ENCODE measurements at places on chromosomes 1 and 21.

DNA sequence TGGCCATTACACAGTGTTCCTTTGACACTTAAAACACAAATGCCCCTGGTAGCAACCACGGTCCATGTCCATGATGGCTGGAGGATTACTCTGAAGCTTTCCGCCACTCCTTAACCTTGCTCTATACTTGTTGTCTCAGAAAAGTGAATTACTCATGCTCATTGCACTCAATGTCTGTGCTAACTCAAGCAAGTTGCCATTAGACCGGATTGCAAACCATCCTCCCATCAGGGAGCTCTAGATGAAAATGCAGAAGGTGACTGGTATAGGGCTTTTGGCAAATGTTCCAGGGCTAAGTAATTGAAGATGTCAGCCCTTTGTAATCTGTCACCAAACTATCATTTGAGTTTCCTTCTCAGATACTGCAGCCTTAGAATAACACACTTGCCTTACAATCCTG is 1288.3 kb upstream of the B3GALT2 start:
- DNase-seq, result no peak

DNA sequence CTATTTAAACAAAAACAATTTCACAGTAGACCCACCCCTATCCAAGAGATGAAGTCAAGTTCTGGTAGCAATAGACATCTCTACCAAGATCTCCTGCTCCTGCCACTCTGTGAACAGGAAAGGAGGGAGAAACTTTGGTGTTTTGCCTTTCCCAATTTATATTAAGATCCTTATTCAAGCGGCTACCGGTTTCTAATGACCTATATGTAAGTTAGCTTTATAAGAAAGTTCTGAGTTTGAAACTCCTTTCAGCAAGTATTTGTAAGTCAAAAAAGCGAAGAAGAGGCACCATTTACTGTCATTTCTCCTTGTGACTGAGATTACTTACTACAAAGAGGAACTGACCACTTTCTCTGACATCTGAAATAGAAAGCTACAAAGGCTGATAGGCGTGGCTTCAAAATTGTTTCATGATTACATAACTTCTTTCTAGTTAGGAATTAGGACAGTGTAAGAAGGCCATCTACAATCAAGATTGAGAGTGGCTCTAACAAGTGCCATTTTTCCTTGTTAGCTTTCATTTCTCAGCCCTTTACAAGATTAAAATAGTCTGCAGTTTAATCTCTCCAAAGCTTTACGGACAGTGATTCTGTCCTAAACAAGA is at the start of gene MNDA:
TSS of gene MNDA (plus strand) at position 448 of the 604 bp plus-strand sequence. CDS start 10,803 bp downstream, outside the sequence.
- DNase-seq, result no peak

DNA sequence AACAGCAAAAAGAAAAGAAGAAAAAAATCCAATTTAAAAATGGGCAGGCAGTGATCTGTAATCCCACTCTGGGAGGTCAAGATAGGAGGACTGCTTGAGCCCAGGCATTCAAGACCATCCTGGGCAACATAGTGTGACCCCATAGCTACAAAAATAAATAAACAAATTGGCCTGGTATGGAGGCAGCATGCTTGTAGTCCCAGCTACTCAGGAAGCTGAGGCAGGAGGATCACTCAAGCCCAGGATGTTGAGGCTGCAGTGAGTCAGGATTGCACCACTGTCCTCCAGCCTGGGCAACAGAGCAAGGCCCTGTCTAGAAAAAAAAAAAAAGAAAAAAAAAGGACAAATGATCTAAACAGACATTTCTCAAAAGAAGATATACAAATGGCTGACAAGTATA is 99.6 kb downstream of the EIF4G3 start:
- no peak for DNase-seq

DNA sequence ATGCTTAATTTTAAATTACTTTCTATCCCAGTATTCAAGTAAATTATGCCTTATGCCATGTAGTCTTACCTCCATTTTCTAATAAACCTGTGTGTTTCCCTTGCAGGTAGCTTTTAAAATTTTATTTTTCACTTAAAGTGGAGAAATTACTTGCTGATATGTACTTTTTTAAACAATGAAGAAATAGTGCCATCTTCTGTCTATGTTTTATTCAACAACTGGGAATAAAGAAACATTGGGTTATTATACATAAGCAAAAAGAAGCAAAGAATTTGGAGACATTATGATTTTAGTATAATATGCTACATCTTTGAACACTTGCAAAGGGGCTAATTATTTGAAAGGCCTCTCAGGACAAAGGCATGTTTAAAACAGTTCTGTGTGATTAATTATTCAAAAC is 1912.9 kb downstream of the MRPL39 start:
- no peak for DNase-seq

DNA sequence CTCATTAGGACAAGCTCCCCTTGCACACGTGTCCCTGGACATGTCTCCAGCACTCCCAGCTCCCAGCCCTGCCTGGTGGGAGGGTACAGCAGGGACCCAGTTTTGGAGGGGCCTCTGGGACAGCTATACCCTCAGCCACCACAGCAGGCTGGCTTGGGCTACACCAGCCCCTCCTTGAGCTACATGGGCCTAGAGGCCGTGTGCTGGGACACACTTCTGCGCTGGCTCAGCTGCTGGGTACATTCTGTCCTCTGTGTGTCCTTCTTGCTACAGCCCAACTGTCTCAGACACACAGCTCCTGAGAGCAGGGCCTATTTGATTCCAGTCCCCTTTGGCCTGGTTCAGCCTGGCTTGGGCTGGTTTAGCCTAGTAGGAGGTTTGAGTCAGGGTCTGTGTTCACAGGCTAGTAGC is 26.7 kb downstream of the DMAP1 start:
- no peak for DNase-seq

DNA sequence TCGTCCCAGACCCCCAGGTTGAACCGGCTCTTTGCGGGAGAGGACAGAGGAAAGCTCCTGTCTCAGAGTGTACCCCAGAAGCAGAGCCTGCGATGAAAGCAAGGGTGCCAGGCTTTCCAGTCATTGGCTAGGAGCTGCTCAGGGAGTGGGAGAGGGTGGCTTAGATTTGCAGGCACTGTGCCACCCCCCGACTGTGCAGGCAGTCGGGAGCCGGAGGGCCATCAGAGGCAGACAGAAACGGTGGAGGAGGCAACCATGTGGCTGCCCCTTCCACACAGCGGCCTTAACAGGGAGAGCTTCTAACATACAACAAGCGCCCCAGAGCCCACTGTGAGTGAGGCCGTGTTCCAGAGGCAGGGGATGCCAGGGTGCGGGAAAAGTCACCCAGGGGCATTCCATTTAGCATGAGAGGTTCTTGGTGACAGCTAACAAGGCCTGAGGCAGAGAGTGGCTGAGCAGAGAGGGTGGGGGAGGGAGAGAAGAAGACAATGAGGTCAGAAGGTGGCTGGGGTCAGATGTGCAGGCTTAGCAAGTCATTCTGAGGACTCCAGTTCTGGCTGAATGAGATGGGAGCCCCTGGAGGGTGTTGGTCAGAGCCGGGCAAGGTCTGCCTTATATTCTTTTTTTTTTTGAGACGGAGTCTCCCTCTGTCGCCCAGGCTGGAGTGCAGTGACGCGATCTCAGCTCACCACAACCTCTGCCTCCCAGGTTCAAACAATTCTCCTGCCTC is 9.5 kb upstream of the C1orf167 start:
- no peak for DNase-seq

DNA sequence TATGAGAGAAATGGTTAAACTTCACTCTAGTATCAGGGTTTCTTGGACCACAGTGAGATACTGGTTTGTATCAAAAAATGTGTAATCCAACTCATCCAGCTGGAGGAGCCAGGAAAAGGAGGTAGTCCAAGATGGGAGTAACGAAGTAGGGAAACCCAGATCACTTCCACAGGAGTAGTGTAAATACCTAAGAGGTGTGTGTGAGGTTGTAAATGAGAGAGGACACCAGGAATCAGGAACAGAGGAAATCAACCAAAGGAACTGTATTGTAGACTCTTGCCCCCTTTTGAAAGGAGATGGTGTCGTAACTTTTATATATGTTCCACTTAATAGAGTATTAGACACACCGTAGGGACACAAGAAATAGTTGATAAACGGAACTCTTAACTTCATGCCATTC is 19.7 kb upstream of the TLCD4 start:
- DNase-seq, result no peak

DNA sequence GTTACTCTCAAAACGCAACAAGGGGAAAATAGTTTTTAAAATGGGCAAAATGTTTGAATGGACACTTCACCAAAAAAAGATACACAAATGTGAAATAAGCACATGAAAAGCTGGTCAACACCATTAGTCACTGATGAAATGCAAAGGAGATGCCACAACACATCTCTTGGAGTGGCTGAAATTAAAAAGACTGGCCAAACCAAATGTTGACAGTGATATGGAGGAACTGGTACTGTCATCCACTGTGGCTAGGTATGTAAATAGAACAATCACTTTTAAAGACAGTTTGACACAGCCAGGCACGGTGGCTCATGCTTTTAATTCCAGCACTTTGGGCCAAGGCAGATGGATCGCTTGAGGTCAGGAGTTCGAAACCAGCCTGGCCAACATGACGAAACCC is 91.1 kb downstream of the POFUT2 start:
- no peak for DNase-seq

Measured in activated T-helper 1 cell treated with Interleukin-2 at 50 U/mL for 16 hours (primary cell).